ENCODE measurements at places on chromosomes 1 and 21.

GRCh38 chr1:39293375-39294070, 89.0 kb downstream of the MACF1 start:
- no peak for DNase-seq

DNA sequence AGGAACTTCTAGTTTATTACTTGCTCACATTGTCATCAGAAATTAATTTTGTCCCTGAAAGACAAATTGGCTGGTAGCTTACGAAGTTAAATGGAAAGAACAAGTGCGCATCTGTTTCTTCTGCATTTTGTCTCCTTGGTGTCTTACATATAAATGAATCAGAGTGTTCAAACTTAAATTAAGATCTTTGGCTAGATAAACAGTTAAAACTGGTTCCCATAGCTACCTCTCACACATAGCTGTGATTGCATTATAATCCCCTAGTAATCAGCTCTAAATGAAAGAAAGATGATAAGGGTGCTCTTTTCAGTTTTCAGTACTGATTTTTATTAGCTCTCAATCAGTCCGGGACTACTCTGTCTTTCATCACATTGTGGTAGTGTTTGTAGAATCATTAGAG, 124.2 kb upstream of the LMO4 start:
- DNase-seq, result no peak

DNA sequence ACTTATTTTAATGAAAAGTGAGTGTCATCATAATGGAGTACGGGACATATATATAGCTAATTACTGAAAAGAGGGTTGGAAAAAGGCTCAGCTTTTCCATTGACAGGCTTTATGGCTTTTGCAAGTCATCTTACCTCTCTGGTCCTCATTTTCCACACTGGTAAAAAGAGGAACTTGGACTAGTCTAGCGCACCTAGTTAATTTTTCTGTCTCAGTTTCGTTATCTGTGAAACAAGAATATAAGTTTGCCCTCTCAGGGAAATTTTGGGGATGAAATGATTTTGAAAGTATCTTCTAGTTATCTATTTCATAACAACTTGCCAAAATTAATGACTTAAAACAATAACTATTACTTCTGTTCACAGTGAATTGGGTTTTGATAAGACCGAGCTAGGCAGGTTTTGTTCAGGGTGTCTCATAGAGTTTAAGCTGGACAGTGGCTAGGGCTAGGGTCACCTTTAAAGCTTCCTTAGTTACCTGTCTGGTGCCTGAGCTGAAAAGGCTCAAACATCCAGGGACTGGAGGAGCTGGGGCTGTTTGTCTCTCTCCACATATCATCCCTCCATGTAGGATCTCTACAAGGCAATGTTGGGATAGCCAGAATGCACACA, 91.7 kb downstream of the TYW3 start:
- DNase-seq, result no peak

DNA sequence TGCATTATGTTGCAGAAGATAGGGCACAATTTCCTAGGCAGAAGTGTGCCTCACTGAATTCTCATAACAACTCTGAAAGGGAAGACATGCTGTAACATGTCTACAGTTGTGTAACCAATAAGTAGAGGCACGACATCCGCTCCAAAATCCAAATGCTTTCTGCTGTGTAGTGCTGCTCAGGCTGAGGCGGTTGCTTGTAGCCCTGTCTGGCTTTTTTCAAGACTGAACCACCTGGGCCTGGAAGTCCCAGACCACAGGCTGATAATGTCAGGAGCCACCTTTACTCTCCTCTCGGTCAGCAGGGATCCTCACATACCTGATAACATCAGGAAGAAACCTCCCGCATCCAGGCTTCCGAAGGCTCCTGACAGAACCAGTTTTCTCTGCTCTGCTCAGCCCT, 10.9 kb downstream of the AKNAD1 start:
- no peak for DNase-seq

GRCh38 chr1:234135501-234135900, 231.0 kb downstream of the SLC35F3 start:
- DNase-seq, result no peak

DNA sequence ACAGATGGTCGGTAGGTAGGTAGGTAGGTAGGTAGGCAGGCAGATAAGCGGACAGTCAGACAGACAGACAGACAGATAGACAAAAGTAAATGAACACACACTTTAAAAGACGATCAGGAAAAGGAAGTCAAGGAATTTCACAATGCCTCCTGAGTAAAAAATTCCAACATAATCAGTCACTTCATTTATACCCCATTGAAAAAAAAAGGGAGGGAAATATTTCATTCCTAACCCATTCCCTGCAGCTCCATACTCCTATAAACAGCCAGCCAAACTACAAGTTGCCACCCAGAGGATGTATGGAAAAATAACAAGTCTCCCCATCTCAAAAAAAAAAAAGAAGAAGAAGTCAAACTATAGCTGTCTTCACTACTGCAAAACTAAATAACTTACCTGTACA, 43.4 kb downstream of the ZZZ3 start:
- no peak for DNase-seq
